ENCODE measurements at places on chromosomes 1 and 21.

- no peak for DNase-seq
These were observed 169.3 kb downstream of the PRDM2 start for GRCh38 chr1:13869172-13869797.

- DNase-seq, result no peak
These were observed 13.9 kb downstream of the BMP8A start for GRCh38 chr1:39505289-39505688.

- no peak for DNase-seq
These were observed 20.1 kb downstream of the ADCY10 start for GRCh38 chr1:167893798-167894197.

- no peak for DNase-seq
These were observed 30.0 kb downstream of the XCL2 start for GRCh38 chr1:168513656-168514404.

DNA sequence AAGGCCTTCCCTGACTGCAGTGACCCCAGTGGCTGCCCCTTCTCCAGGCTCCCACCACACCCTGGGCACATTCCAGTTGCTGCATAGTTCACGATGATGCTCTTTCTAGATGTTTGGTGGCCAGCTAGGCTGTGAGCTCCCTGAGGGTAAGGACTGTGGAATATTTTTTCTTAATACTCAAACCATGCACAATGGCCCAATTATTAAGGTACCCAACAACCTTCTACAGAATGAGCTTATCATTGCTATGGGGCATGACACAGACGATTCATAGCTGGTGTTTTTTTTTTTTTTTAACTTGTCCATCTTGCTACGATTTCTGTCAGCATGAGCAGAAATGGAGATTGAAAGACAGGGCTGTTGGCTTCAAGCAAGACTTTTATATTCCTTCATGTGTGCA lies 68.9 kb upstream of the CLDN14 start:
- DNase-seq, result no peak

DNA sequence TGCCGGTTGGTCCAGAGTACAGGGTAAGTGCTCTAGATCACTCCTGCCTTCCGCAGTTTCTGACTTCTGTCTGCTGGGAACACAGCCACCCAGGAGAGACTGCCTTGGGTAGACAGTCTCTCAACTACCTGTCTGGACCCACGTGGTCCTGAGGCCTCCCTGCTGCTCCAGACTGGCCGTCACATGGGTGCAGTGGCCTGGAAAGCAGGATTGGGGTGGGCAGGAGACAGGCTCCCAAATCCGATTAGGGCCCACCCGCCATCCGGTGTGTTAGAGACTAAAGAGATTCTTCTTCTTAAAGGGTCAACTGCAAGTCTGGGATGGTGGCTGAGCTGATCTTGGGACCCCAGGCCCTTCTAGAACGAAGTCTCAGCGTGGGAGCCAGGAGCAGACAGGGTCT lies 105.5 kb downstream of the EBNA1BP2 start:
- DNase-seq, result no peak
